ENCODE measurements at places on chromosomes 2 and 18.

- no peak for DNase-seq
Measured at GRCh38 chr2:190255676-190256075, 64.0 kb downstream of the HIBCH start.

DNA sequence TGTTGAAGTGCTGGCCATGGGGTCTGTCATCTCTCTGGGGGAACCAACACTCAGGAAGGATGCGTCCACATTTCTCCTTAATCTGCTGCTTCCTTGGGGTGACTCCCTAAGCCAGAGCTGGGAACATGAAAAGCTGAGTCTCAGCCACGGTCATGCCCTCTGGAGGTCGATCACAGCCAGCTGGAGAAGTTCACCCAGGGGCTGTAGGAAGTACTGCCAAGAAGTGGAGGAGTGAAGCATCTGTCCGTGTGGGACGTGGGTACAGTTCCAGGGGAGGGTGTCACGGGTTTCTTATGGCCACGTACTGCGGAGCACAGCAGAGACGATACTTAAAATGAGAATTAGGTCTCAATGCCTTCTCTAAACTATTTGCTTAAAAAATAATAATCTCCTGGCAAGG, 42.4 kb upstream of the IGFBP2 start:
- no peak for DNase-seq

- DNase-seq, result no peak
Measured at GRCh38 chr2:13604951-13605661, 888.4 kb downstream of the TRIB2 start.

DNA sequence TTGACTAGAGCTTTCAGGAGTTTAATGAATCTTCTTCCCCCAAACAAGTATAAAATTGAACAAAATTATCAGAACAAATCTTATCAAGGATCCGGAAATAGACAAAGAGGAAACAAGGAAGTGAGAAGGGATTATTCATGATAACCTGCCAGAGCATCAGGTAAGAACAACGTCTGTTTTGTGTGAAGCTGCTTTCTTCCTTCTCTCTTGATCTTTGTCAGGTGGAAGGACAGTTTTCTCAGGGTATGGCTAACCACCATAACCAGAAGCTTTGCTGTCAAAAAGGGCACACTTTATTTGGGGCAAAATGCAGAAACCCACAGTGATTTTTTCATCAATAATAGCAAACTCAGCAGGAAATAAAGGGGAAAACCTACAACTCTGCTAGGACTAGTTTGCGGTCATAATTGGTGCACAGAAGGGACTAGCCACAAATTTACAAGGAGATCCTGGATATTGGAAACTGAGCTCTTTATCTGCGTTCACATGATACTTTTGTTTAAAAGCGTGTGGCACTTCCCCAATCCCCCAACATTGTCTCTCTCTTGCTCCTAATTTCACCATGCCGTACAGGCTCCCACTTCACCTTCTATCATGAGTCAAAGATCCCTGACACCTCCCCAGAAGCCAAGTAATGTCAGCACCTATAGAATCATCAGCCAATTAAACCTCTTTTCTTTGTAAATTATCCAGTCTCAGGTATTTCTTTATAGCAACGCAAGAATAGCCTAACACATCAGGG, 124.2 kb downstream of the FSIP2 start:
- DNase-seq, result no peak
